Thyroid gland (tissue), 4 donors: ENCODE measurements at places on chromosomes 1 and 21.

- DNase-seq: no peak
These were observed 21.8 kb upstream of the COL18A1 start for GRCh38 chr21:45383111-45383614.

DNA sequence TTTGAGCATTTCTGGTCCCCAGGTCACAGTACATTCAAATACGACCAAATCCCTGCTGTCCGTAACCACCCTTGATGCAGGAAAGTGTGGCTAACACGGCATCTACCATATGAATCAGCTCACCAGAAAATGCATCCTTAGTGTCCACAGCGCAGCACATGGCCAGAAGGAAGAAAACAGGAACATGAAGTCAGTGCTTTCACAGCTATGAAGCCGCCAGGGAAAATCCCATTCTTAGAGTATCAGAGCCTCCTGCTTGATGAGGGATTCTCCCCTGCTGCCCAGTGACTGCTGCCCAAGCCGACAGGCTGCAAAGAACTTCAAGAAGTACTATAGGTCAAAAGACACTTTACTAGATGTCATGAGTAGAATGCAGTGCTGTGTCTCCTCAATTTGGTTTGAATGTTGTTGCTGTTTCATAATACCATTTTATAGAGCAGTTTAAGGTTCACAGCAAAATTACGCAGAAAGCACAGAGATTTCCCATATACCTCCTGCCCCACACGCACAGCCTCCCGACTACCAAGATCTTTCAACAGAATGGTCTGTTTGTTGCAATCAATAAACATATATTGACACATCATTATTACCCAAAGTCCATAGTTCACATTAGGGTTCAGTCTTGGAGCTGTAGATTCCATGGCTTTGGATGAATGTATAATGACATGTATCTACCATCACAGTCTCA, 14.5 kb downstream of the TIAM1 start:
- DNase-seq: no peak

- no peak for DNase-seq
These were observed 4.6 kb upstream of the CACYBP start for GRCh38 chr1:174995121-174995520.

DNA sequence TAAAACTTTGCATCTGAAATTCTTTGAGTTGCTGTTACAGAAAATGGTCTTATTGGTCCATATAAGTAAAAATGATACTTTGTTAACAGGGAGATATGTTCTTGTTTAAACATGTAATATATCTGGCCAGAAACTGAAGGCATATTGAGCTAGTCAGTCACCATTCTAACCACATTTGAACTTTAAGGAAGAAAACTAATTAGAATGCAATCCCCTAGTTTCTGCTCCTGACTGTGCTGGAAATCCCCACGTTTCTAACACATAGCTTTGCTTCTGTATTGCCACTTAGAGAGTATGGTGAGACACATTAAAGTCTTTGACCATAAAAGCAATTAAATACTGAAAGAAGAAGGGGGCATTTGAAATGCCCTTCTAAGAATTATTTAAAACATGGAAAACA, 32.1 kb upstream of the HIVEP3 start:
- no peak for DNase-seq

DNA sequence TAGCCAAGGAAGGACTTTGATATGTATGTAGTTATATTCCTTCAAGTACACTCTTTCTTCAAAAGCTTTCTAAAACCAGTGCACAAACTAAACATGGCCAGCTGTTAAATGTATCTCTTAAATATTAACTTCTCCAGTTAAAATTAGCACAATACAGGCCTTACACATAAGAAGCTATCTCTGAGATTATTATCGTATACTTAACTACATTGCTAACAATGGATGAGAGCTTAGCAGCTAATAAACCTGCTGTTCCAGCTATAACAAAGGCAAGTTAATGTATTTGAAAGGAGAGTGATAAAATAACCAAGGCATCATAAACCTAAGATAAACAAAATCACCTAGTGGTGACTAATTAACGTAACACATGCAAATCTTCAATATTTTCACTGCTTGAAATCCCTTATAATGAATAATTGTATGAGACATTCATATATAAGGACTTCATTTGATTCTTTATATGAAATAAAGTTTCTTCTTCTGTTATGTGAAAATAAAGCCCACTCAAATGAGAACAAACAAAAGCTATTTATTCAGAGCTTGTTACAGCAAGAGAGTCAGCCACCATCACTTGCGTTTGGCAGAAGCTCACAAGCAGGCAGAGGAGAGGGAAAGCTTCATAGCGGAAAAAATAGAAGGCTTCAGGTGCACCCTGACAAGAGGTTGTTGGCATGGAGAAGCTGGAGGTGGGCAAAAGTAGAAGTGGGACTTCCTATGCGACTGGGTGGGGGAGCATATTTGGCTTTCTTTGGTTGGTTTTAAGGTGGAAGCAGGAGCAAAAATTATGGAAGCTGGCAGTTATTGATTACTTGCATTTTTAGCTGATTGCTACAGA, 274.1 kb upstream of the CHRM3 start:
- no peak for DNase-seq

GRCh38 chr1:223500560-223501425, 107.6 kb downstream of the CCDC185 start:
- DNase-seq: peak; percentile 78

DNA sequence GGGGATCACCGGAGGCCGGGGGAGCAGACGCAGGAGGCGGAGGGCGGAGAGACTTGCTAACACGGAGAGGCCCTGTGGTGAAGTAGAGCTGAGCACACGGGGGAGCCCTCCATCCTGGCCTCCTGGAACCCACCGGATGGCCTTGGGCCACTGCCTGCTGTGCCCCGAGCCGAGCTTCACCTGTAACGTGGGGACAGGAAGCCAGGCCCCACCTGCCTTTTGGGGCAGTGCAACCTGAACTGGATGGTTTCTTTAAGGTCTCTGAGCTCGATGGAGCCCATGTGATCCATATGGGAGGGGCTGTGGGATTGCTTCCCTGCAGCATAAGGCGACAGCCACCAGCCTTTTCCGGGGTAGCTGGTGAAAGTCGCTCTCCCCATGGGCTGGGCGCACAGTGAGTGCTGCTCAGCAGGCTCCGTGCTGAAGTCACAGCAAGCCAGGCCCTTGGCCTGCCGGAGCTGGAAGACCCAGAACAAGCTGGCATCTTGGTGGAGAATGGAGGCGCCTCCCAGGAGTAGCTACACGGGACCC, 35.8 kb downstream of the TFF3 start:
- no peak for DNase-seq

- DNase-seq: no peak
These were observed 35.3 kb downstream of the SLC19A1 start for GRCh38 chr21:45506836-45507522.

- no peak for DNase-seq
These were observed 25.1 kb upstream of the TTLL10 start for GRCh38 chr1:1148569-1148968.

DNA sequence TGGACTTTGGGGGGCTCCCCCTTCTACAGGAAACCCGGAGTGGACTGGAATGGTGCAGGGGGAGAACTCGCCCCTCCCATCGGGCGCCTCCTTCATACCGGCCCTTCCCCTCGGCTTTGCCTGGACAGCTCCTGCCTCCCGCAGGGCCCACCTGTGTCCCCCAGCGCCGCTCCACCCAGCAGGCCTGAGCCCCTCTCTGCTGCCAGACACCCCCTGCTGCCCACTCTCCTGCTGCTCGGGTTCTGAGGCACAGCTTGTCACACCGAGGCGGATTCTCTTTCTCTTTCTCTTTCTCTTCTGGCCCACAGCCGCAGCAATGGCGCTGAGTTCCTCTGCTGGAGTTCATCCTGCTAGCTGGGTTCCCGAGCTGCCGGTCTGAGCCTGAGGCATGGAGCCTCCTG, at the start of gene TNFRSF14:
Gene TNFRSF14, plus strand, starts transcription at position 95 of the 401 bp plus-strand sequence. Its CDS starts 294 bp downstream, at position 389.
- DNase-seq: peak; percentile 41

DNA sequence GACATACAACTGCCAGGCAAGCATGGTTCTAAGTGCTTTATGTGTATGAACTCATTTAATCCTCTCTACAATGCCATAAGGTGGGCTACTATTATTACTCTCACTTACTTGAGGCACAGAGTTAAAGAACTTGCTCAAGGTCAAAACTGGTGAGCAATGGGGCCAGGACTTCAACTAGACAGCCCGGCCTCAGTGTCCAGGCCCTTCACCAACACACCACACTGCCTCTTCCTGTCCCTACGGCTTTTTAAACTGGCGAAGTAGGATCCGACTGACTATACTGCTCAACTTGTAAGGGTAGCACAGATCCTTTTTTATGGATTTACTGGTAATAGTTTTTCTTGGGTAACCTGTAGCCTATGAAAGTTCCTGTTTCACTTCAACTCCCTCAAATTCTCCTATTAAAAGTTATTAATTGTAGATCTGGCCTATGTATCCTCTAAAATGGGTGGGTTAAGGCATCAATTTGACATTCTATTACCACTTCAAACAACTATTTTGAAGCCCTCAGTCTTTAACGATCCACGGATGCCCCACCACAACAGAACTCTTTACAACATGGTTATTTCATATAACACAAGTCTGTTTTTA, 4.3 kb downstream of the ERRFI1 start:
- DNase-seq: no peak

GRCh38 chr1:13494025-13494424, 19.8 kb downstream of the LRRC38 start:
- no peak for DNase-seq

- no peak for DNase-seq
These were observed 147 bp downstream of the CLSTN1 start for GRCh38 chr1:9823693-9823942.

- no peak for DNase-seq
These were observed 92.5 kb upstream of the KRTAP19-8 start for GRCh38 chr21:31130821-31131220.

- no peak for DNase-seq
These were observed 36.2 kb upstream of the TMEM125 start for GRCh38 chr1:43233631-43234030.

DNA sequence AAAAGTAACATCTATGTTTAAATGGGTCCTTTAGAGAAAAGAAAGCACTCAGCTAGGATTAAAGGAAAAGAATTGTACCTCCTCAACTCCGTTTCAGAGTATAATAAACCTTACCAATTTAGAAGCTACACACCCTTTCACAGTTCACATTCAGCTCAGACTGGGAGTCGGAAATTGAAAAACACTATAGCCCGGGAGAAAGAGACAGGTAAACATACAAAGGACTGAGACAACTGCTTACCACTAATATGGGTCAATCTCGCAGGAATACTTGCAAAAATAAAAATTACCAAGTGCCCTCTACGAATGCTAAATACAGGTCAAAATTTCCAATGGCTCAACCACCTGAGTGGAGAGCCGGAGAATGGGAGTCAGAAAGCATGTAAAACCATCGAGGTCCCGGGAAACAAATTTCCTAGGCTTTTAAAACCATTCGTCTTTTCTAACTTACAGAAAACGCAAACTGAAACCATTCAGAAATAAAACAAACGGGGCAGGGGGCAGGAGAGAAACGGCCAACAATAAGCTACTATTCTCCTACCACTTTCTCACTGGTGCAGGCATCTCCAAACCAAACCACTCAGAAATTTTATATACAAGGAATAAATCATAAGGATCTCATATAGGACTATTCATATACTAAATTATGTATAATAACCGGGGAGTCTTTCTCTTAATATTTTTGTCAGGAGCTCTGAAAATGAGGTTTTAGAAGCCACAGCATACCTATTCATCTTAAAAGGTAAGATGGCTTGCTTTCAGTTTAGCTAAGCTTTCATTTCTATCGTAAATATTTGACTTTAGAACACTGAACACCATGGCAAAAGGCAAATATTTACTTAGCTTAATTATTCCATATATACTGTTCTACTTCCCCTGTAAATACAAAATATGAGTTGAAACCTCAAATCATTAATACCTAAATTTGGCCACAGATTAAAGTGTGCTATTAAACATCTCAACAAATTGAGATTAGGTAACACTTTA, 136.5 kb downstream of the RERE start:
- DNase-seq: no peak

DNA sequence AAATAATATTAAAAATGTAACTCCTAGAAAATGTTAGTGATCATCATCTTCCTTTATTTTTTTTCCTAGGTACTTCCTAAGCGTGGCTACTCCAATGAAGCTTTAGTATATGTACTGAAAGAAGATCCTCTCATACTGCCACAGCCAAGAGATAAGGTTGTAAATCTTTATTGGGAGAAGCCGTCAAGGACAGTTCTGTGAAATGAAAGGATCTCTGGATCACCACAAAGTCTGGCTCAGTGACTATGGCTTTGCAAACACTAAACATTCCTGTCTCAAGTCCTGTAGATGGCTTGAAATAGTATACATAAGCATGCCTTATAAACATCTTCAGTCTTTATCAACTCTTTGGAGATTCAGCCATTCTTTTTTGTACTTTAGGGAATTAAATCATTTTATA, 61.2 kb upstream of the DPH5 start:
- DNase-seq: no peak

DNA sequence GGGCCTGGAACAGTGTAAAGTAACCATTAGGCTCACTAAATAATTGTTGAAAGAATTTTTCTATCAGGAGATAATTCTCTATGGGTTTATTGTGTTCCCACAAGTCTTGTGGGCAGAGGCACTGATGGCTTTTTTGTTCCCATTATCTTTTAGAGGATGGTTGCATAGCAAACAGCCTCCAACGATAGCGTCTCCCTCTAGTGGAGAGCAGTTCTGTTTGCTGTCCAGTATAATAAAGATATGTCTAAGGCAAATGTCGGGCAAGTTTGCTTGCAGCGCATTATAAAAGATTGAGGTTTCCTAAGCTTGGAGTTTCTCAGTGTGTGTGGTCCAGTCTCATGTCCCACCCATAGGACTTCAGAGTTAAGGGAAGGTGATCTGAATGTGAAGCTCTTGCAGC, 1.3 kb upstream of the SLC6A17 start:
- no peak for DNase-seq

DNA sequence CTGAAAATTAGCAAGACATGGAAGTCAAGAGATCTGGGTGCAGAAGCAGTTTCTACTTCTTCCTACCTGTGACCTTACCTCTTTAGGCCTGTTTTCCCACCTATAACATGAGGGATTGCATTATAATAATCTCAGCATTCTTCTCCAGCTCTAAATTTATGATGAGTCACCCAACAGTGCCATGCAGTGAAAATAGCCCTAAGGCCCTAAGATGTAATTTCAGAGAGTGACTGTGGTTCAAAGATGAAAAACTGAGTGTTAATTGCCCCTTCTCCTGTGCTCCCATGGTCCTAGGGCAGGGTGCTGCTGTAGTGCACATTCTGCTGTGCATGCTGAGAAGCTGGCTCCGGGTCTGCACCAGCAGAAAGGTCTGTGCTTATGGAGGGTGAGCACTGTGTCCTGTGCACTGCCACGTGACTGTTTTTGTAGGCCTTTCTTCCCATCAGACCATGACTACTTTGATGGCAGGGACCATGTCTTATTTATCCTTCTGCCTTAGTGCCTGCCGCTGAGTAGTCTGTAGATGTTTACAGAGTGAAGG, 29.7 kb downstream of the JUN start:
- no peak for DNase-seq

DNA sequence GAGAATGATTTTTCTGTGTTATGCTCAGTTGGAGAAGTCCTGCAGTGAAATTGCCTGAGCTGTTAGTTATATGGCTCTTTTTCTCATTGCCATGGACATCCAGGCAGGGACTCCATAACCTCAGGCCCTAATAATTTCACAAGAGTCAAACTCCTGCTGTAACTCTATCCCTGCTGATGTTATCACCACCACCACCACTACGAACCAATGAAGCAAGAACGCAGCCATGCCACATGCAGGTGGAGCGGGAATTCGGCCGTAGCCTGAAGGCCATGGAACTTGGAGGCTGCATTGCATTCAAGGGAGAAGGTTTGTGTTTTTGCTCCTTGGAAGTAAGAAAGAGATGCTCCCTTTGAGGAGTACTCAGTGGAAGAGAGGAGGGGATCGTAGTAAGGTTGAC, 16.8 kb upstream of the DLGAP3 start:
- DNase-seq: no peak

- no peak for DNase-seq
These were observed 7.6 kb upstream of the VAV3 start for GRCh38 chr1:107972391-107973180.

GRCh38 chr1:217910203-217910602, 279.1 kb downstream of the SPATA17 start:
- DNase-seq: no peak
